ENCODE measurements at places on chromosomes 1 and 21.

DNA sequence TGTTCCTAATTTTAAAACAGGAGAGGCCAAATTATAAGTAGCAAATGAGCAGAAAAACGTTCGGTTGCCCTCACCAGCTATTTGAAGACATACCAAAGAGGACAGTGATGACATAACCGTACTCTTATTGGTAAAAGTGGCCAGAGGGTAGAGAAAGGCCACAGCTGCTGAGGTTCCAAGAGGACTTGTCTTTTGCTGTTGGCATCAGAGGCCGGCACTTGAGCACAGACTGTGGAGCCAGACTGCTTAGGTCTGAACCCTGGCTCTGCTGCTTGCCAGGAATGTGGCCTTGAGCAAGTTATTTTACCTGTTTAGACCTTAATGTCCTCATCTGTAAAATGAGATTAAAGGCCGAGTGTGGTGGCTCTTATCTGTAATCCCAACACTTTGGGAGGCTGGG lies 14.9 kb downstream of the ETV3L start:
- no peak for DNase-seq

DNA sequence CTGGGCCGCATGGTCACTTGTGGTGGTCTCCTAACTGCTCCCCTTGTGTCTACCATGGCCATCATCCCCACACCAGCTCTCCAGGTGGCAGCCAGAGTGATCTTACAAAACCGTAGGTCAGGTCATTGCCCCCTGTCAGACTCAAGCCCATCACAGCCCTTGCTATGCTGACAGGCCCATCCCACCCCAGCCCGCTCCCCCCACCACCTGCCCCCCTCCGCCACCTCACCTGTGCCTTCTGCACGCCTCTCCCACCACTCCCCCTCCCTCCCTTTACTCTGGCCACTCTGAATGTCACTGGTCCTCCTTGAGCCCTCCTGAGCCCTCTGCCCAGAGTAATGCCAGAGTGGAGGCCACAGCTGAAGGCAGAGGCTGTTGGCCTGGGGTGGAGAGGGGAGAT lies 28.5 kb downstream of the TEX35 start:
- no peak for DNase-seq

GRCh38 chr1:29835406-29835805 lies 599.1 kb downstream of the PTPRU start:
- DNase-seq: no peak

- DNase-seq: no peak
These were observed 7.1 kb downstream of the CD101 start for GRCh38 chr1:117008656-117009055.

DNA sequence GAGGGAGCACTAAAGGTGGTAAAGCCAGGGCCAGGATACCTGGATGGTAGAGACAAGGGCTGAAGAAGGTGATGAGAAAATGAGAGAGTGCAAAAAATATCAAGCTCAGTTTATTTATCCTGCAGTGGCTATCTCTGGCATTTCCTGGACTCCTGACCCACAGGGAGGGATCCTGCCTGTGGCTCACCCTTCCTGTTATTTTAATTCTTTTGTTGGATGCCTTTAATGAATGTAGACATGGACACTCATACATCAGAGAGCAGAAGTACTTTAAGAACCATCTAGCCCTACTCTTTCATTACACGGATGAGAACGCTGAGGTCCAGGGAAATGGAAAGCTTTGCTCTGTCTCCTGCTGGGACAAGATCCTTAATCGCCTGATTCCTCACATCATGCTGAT lies 20.6 kb downstream of the JUN start:
- no peak for DNase-seq

DNA sequence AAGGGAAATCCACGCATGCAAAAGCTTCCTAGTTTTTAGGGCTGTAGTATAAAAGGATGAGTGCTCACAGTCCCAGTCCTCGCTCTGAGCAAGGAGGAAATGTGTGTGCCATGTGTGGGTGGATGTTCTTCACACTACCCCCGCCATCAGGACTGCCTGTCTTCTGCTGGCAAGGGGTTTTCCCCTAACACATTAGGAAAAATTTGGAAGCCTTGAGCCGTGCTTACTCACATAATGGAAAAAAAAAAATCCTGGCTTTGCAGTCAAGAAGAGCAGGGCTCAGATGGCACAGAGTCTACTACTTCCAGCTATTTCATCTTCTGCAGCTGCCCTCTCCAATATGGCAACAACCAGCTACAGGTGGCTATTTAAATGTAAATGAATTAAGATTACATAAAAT lies 363.1 kb downstream of the PLPP3 start:
- peak; percentile 42 for DNase-seq

- DNase-seq: peak; percentile 90
These were observed 1.1 kb upstream of the JUN start for GRCh38 chr1:58784758-58785441.

GRCh38 chr1:1598720-1599029 lies 1.3 kb downstream of the FNDC10 start:
- DNase-seq: no peak

DNA sequence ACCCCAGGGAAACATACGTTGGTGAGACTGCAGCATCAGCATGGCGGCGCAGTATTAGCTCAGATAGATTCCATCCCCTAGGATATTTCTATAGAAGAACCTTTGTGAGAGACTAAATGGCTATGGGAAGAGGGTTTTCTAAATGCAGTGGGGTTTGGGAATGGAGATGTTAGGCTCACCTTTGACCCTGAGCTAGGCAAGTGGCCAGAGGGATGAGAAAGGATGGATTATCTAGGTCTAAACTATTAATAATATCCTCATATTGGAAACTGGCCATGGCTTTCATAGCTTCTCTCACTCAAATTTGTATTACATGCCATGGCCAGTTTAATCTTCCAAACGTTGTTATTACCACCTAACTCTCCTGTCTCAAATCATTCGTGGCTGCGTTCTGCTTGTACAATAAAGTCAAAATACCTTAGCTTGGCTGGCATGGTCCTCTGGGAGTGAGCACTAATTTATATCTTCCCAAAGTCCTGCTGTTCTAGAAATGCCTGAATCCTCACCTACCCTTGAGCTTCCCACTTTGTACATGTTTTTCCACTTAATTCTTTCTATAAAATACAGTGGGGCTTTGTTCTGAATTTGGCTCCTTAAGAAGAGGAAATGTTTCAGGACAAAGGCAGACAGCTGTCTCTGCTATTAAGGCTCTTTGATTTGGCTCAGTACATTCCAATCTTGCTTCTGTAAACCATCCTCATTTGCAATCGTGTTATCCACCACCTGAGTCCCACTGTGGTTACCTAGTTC lies 31.0 kb upstream of the COG2 start:
- no peak for DNase-seq

DNA sequence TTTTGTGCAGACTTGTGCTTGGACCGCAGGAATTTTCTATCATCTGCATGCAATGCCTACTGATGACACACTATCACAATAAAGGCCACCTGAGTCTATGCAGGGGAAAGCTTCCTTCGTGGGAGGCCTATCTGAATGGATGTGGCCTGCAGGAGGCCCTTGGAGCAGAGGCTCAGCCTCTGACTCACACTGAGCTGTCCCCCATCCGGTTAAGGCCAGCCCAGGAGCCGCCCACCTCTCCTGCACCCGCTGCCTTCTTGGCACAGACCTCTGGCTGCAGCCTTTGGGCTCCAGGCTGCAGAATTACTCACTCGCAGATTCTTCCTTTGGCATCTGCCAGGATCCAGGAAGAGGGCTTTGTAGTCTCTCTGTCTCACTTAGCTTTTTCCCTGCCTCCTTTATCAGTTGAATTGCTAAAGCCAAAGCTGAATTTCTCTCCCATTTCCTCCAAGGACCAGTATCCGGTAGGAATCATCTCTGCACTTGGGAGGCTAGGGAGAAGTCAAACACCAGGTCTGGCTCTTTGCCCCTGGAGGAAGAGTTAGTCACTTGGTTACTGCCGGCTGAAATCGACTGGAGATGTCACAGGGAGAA lies 65.1 kb upstream of the JUN start:
- DNase-seq: peak; percentile 94

- no peak for DNase-seq
These were observed 686.5 kb upstream of the ADGRL2 start for GRCh38 chr1:81114191-81114590.

DNA sequence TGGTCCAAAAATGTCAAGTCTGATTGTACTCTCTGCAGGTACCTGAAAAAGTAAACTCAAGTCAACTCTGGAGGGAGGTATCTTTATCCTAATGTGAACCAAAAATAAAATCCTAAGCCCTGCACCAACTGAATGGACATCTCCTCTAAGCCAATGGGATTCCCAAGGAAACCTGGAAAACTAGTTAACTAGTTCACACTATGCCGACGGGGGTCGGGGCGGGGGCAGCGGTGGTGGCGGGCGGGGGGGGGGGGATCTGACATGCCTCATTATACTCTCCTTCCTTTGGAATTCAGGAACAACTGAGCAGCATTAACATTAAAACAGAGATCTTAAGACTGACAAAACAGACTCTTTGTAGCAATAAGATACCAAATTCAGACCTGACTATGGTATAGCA lies 452.6 kb upstream of the CAMK1G start:
- no peak for DNase-seq

GRCh38 chr1:24067978-24068377 lies 44.0 kb downstream of the MYOM3 start:
- DNase-seq: no peak

GRCh38 chr1:42035205-42035829 lies 116.6 kb upstream of the HIVEP3 start:
- DNase-seq: peak; percentile 6

- no peak for DNase-seq
These were observed 38.7 kb downstream of the TTC13 start for GRCh38 chr1:230939806-230940489.

DNA sequence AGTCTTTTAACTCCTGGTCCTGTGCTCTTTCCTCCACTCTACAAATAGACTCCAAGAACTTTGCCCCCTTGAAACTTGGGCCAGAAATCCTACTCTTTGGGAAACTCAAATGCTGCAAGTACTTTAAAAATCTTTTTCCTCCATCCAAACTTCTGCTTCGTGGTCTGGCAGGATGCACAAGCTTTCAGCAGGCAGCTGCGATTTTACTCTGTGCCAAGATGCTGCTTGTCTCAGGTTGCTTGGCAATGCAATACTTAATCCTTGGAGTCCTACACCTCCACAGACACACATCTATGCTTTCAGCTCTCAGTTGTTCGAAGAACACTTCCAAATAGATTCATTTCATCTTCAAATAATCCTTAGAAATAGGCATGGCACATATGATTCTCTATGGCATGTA lies 435.3 kb upstream of the USP24 start:
- DNase-seq: no peak

DNA sequence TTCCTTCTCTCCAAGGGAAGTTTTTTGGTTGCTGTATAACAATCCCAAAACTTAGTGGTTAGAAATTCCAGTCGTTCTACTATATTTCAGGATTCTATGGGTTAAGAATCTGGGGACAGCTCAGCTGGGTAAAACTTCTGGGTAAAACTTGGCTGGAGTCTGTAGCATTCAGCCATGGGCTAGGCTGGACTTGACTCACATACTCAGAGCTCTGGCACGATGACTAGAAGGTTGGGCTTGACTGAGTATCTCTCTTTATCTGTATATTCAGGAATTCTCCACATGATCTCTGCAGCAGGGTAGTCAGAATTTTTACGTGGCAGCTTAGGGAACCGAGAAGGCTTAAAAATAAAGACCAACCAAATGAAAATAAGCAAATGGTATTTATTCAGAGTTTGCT lies 28.2 kb upstream of the HRNR start:
- DNase-seq: peak; percentile 19

DNA sequence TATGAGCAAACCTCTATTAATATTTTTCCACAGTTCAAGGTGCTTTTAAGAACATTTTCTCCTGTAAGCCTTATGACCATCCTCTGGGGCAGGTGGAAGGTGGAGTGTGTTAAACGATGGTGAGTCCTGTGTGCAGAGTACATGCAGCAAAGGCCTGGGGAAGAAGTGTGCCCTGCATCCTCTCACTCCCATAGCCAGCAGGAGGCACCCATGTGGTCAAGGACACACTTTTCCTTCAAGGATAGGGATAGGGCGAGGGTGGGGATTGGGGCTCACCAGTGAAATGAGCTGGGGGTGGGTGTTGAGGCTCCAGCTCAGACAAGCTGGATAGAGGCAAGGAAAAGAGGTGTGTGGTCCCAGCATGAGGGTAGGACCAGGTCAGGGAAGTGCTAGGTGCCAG lies 120.8 kb upstream of the KCNE2 start:
- no peak for DNase-seq

DNA sequence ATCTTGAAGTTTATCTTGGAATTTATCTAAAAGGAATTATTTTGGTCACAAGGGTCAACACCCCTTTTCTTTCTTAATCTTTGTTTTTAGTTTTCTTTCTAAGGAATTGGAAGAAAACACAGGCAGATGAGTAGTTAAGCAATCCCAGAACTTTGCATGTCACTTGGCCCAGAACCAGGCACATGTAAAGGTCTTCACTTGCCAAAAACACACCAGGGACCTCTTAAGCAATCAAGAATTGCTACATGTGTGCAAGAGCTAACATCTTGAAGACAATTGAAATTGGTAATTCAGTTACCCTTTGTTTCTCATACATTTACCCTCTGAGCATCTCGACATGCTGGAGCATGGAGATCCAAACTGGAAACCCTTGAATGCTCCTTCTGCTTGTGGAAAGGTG lies 114.2 kb downstream of the ZC3H11B start:
- DNase-seq: peak; percentile 62

GRCh38 chr1:236760480-236760879 lies 34.6 kb upstream of the MTR start:
- no peak for DNase-seq

DNA sequence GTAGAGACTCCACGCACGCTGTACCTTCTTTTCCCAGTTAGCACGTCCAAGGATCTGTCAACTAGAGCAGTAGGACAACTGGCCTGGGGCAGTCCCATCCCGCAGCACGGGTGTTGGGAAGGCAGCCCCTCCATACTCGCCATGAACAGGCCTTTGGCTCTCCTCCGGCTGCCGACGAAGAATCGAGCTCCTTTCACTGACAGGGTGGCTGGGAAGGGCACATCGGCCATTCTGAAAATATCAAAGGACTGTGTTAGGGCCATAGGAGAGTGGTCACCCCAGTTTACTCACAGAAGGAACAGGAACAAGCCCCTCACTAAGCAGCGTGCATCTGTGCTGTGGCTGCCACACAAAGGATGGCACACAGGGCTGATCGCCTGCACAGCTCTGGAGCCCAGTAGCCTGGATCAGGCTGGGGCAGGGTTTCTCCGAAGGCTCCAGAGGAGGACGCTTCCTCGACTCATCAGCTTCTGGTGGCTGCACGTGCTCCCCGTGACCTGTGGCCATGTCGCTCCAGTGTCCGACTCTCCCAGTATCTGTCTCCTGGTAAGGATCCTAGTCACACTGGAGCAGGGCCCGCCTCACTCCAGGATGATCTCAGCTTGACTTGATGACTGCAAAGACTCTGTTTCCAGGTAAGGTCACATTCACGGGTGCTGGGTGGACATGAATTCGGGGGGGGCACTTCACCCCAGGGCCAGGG lies 8.9 kb downstream of the KRTAP10-1 start:
- no peak for DNase-seq

DNA sequence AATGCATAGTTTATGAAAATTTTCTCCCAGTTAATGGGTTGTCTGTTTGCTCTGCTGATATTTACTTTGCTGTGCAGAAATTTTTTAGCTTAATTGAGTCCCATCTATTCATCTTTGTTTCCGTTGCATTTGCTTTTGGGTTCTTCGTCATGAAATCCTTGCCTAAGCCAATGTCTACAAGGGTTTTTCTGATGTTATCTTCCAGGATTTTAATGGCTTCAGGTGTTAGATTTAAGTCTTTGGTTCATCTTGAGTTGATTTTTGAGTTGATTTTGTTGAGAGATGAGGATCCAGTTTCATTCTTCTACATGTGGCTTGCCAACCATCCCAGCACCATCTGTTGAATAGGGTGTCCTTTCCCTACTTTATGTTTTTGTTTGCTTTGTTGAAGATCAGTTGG lies 85.2 kb downstream of the DRAM2 start:
- DNase-seq: no peak

All from stromal cell of bone marrow (primary cell).